ENCODE measurements at places on chromosomes 4 and X.

GRCh38 chrX:67563469-67564448 lies 19.9 kb downstream of the AR start:
- H3K36me3 ChIP-seq, result no peaks in the 10 kb centered on the region
- no peak overlapping the region for H3K4me3 ChIP-seq
- no peak for DNase-seq
- H3K4me1 ChIP-seq, result no peaks in the 10 kb centered on the region

DNA sequence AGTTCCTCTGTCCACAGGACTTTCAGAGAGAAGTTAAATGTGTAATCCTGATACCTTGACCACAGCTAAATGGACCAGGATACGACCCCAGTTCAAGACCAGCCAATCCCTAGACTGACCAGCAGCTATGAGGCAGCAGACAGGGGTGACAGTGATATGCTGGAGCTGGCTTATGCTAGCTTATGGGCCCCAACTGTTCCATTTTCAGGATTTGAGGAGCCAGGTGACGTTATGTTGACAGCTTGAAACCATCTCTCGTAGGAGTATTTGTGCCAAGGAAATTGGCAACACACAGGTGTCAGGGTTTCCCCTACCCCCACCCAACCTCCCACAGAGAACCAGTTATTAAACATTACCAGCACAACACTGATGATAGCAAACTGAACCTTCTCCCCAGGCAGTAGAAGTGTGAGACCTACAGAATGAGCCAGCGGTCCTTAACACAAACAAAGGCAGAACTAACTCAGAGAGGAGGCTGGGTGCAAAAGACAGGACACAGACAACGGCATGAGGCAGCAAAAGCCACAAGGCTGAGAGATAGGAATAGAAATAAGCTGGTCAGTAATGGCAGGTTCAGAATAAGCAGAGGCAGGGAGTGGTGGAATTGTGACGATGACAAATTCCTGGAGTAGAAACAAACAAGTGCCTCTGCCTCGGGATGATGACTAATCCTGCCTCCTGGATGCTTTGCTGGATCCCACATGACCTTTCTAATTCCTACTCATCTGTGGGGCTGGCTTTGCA lies 85.6 kb upstream of the CPEB2 start:
- no peaks in the 10 kb centered on the region for H3K27me3 ChIP-seq
- DNase-seq, result no peak
- no peak overlapping the region for H3K4me3 ChIP-seq
- H3K36me3 ChIP-seq, result no peaks in the 10 kb centered on the region
- peak overlapping the region; percentile 28 for H3K27ac ChIP-seq

GRCh38 chrX:8724300-8724699 lies 7.6 kb downstream of the ANOS1 start:
- no peak overlapping the region for H3K27ac ChIP-seq
- H3K4me3 ChIP-seq, result no peak overlapping the region
- no peaks in the 10 kb centered on the region for H3K4me1 ChIP-seq
- H3K36me3 ChIP-seq, result no peaks in the 10 kb centered on the region
- H3K27me3 ChIP-seq, result no peaks in the 10 kb centered on the region

GRCh38 chr4:100466501-100466900 lies 51.3 kb downstream of the EMCN start:
- H3K27me3 ChIP-seq, result no peaks in the 10 kb centered on the region
- no peak overlapping the region for H3K27ac ChIP-seq
- no peaks in the 10 kb centered on the region for H3K36me3 ChIP-seq
- H3K4me1 ChIP-seq, result no peaks in the 10 kb centered on the region
- DNase-seq, result no peak

DNA sequence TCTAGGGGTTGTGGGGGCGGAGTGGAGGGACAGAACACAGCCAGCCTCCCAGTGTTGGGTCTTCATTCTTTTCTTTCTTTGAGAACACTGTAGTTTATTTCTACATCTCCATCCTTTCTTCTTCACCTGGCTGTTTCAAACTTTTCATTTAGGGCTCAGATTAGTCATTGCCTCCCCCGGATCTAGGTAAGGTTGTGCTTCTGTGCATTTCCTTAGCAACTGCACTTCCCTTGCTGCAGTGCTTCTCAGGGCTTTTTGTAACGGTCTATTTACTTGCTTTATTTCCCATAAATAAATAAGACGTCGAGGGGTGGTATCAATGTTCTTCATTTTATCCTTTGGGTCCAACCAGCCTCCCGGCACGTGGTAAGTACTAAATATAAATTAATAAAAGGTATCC lies 31.3 kb downstream of the ADGRL3 start:
- H3K36me3 ChIP-seq, result no peaks in the 10 kb centered on the region
- H3K4me3 ChIP-seq, result no peak overlapping the region
- H3K4me1 ChIP-seq, result no peaks in the 10 kb centered on the region

GRCh38 chr4:42646999-42647541 lies 9.8 kb downstream of the ATP8A1 start:
- DNase-seq, result no peak
- H3K4me3 ChIP-seq, result no peak overlapping the region
- no peak overlapping the region for H3K27ac ChIP-seq
- no peaks in the 10 kb centered on the region for H3K27me3 ChIP-seq
- H3K4me1 ChIP-seq, result no peaks in the 10 kb centered on the region

DNA sequence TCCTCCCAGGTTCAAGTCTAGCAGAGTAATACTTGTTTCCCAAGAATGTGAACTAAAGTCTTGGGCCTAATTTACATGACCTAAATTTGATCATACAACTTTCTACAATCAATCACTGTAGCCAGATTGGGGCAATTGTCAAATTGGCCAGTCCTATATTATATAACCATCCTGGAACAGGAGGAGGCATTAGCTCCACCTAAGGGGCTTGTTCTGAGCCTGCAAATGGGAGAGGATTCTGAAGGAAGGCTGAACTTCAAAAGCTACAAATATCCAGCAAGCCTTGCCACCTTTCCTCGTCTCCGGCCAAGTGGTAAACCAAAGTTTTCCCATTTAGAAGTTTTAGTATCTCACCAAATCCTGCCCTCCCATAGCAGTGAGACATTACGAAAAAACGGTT lies 1289.6 kb upstream of the TENM3 start:
- DNase-seq, result no peak
- no peaks in the 10 kb centered on the region for H3K27me3 ChIP-seq
- no peak overlapping the region for H3K4me3 ChIP-seq
- H3K36me3 ChIP-seq, result no peaks in the 10 kb centered on the region

- no peak overlapping the region for H3K4me3 ChIP-seq
- DNase-seq, result no peak
- H3K27ac ChIP-seq, result no peak overlapping the region
- no peaks in the 10 kb centered on the region for H3K4me1 ChIP-seq
These were observed 687.0 kb upstream of the EPHA5 start for GRCh38 chr4:66357316-66357715.

DNA sequence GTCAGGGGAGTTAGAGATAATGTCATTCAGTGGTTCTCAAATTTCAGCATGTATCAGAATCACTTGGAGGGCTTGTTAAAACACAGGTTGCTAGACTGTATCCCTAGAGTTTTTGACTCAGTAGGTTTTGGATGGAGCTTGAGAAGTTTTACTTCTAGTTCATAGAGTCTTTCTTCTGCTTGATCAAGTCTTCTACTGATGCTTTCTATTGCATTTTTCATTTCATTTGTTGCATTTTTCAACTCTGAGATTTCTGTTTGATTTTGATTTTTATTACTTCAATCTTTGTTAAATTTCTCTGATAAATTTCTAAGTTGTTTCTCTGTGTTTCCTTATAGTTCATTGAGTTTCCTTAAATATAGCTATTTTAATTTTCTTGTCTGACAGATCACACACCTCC lies 361.4 kb downstream of the RAPGEF2 start:
- H3K4me1 ChIP-seq, result no peaks in the 10 kb centered on the region
- H3K36me3 ChIP-seq, result no peaks in the 10 kb centered on the region
- DNase-seq, result no peak
- no peaks in the 10 kb centered on the region for H3K27me3 ChIP-seq
- no peak overlapping the region for H3K27ac ChIP-seq

GRCh38 chrX:118271775-118272174 lies 74.1 kb upstream of the WDR44 start:
- no peaks in the 10 kb centered on the region for H3K4me1 ChIP-seq
- no peaks in the 10 kb centered on the region for H3K27me3 ChIP-seq
- DNase-seq, result no peak
- no peak overlapping the region for H3K27ac ChIP-seq
- no peaks in the 10 kb centered on the region for H3K36me3 ChIP-seq

- DNase-seq, result no peak
- H3K27me3 ChIP-seq, result no peaks in the 10 kb centered on the region
- no peaks in the 10 kb centered on the region for H3K4me1 ChIP-seq
- H3K27ac ChIP-seq, result no peak overlapping the region
- H3K4me3 ChIP-seq, result no peak overlapping the region
These were observed 715.2 kb upstream of the HTR2C start for GRCh38 chrX:113868711-113869110.

DNA sequence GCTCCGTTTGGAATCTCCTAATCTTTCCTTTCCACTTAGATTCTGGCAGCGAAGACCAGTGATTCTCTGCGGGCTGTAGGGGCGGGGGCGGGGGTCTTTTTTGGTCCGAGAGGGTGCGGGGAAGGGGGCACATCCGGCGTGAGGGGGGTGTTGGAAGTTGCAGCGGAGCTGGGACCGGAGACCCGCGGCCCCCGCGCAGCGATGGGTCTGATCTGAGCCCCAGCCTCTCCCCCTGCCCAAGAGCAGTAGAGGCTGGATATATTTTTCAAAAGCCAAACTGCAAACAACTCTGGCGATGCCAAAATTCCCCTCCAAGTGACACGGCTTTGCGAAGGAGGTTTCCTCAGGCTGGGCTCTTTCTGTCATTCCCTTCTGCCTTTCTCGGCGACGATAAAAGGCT lies 355 bp downstream of the GRID2 start:
- H3K27ac ChIP-seq, result no peak overlapping the region
- H3K36me3 ChIP-seq, result no peaks in the 10 kb centered on the region
- DNase-seq, result no peak
- peak overlapping the region; percentile 18 for H3K4me3 ChIP-seq
- peaks cover 84% of the 10 kb centered on the region for H3K27me3 ChIP-seq

- H3K27me3 ChIP-seq, result no peaks in the 10 kb centered on the region
- H3K4me1 ChIP-seq, result no peaks in the 10 kb centered on the region
- peak overlapping the region; percentile 23 for H3K27ac ChIP-seq
- no peak overlapping the region for H3K4me3 ChIP-seq
These were observed 155.1 kb downstream of the PPP3CA start for GRCh38 chr4:101192244-101192643.

DNA sequence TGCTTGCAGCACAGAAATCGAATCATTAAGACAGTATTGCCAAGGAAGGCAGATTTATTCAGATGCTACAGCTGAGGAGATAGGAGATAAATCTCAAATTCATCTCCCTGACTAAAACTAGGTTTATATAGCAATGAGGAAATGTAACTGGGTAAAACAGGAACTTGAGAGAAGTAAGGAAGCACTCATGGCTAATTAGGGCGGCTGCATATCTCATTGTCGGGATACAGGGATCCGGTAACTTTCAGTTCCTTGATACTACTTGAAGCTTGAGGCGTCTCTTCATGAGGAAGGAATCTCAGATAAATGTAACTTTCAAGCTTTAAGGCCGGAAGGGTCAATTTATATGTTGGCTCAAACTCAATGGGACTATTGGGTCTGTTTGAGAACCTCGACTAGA lies 129.2 kb upstream of the WDR1 start:
- no peaks in the 10 kb centered on the region for H3K4me1 ChIP-seq
- no peaks in the 10 kb centered on the region for H3K36me3 ChIP-seq
- no peak for DNase-seq

DNA sequence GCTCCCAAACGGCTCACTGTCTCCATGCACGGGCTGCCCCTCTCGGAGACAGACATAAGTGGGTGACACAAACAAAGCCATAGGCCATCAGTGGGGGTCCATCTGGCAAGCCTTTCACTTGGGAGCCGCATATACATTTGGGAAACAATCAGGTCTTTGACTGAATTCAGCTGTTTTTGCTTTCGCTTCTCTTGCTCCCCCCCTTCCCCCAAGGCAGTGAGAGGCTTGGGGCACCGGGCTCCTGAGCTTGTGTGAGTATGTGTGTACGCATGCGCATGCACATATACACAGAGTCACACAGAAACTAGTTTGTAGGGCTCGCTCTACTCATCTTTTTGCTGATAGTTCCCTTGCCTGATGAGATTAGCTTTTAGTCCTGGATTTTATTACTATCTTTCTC lies 284.4 kb downstream of the AFF2 start:
- DNase-seq, result no peak
- H3K27me3 ChIP-seq, result no peaks in the 10 kb centered on the region
- no peak overlapping the region for H3K4me3 ChIP-seq
- H3K4me1 ChIP-seq, result no peaks in the 10 kb centered on the region

GRCh38 chr4:158823461-158823873 lies 54.6 kb downstream of the FNIP2 start:
- no peak for DNase-seq
- H3K27me3 ChIP-seq, result no peaks in the 10 kb centered on the region
- no peak overlapping the region for H3K4me3 ChIP-seq
- H3K27ac ChIP-seq, result no peak overlapping the region

GRCh38 chr4:182756161-182756690 lies 161.0 kb downstream of the DCTD start:
- no peak overlapping the region for H3K27ac ChIP-seq
- H3K36me3 ChIP-seq, result no peaks in the 10 kb centered on the region
- H3K4me3 ChIP-seq, result no peak overlapping the region
- no peaks in the 10 kb centered on the region for H3K27me3 ChIP-seq
- DNase-seq, result no peak

GRCh38 chr4:180665481-180665880 lies 1577.7 kb upstream of the TENM3 start:
- no peaks in the 10 kb centered on the region for H3K4me1 ChIP-seq
- H3K27me3 ChIP-seq, result no peaks in the 10 kb centered on the region
- no peak overlapping the region for H3K4me3 ChIP-seq
- H3K27ac ChIP-seq, result no peak overlapping the region
- no peak for DNase-seq
- H3K36me3 ChIP-seq, result no peaks in the 10 kb centered on the region

GRCh38 chr4:125276811-125277210 lies 37.9 kb upstream of the FAT4 start:
- no peaks in the 10 kb centered on the region for H3K4me1 ChIP-seq
- no peak overlapping the region for H3K4me3 ChIP-seq

- DNase-seq, result no peak
- H3K4me1 ChIP-seq, result peaks cover 57% of the 10 kb centered on the region
- H3K27ac ChIP-seq, result no peak overlapping the region
- H3K4me3 ChIP-seq, result no peak overlapping the region
- no peaks in the 10 kb centered on the region for H3K36me3 ChIP-seq
These were observed 83.8 kb upstream of the LCORL start for GRCh38 chr4:18105030-18106011.

- no peak overlapping the region for H3K4me3 ChIP-seq
- DNase-seq, result no peak
- no peaks in the 10 kb centered on the region for H3K36me3 ChIP-seq
- peak overlapping the region; percentile 57 for H3K27ac ChIP-seq
These were observed 41.9 kb downstream of the TSC22D3 start for GRCh38 chrX:107733686-107734085.

- no peak for DNase-seq
- no peaks in the 10 kb centered on the region for H3K36me3 ChIP-seq
- H3K27me3 ChIP-seq, result no peaks in the 10 kb centered on the region
- no peak overlapping the region for H3K4me3 ChIP-seq
These were observed 119.6 kb downstream of the CCSER1 start for GRCh38 chr4:90246816-90247215.

DNA sequence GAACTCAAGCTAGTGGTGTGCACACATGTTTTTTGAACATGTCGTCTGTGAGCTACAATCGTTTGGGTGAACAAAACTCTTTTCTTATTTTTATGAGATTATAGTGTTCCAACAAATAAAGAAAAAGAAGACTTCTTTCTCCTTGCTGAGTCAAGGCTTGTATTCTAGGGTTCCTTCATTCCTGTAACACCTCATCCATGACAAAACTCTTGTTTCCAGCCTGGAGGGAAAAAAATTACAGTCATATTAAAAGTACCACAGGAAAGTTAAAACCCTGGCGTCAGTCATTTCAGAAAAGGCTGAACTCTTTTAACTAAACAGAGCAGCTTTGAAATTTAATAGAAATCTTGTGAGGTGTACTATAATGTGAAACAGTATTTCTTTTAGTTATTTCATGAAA lies 79.2 kb upstream of the BOD1L1 start:
- H3K27ac ChIP-seq, result peak overlapping the region; percentile 69
- H3K4me1 ChIP-seq, result peaks cover 33% of the 10 kb centered on the region
- DNase-seq, result no peak
- H3K36me3 ChIP-seq, result no peaks in the 10 kb centered on the region
